T-helper 1 cell (primary cell): ENCODE measurements at places on chromosomes 3 and 15.

DNA sequence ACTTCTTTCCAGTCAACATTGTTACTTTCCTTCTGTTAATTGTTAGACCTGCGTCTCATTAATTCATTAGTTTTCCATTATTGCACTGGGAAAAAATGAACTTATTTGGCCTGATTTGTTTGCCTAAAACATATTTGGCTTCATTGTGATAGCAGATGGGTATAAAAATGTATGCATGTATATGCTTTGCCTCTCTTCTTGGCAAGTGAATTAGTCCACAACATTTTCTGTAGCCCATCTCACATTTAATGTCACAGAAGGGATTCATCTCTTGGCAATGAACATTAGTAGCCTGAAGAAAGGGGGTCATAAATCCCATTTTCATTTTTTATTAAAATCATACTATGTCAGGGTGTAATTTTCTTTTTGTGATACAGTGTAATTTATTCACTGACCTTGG lies 125.2 kb downstream of the TUSC7 start:
- no peak for DNase-seq

- no peak for DNase-seq
These were observed 19.4 kb upstream of the MFSD1 start for GRCh38 chr3:158782283-158782989.

DNA sequence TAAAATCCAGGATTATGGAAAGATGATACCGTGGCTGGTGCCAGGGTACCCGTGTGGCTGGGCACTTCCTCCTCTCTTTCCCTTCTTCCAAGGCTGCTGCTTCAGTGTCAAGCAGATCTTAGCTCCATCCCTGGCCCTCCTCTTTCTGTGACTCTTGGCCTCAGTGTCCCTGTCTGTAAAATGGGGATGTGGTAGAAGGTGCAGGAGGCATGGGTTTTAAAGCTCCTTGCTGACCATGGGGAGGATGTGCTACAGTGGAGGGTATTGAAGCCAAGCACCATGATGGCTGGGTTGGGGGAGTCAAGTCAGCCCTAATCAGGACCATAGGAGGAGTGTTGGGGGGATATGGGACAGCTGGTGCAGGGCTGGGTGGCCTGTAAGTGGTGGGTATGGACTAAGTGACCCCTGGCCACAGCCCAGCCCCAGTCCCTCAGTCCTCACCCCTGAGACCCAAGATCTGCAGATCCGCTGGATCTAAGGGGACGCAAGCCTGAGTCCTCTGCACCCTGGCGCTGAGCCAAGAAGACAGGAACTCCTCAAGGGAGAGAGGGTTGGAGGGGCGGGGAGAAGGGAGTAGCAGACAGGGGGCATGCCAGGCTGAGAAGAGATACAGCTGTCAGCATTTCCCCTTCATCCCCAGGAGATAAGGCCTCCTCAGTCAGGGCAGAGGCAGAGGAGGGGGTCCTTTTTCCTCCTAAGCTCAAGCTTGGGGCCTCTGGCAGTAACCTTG lies 12.0 kb downstream of the PTH1R start:
- DNase-seq: no peak

GRCh38 chr15:89384176-89384604 lies 49.6 kb upstream of the POLG start:
- DNase-seq: no peak

DNA sequence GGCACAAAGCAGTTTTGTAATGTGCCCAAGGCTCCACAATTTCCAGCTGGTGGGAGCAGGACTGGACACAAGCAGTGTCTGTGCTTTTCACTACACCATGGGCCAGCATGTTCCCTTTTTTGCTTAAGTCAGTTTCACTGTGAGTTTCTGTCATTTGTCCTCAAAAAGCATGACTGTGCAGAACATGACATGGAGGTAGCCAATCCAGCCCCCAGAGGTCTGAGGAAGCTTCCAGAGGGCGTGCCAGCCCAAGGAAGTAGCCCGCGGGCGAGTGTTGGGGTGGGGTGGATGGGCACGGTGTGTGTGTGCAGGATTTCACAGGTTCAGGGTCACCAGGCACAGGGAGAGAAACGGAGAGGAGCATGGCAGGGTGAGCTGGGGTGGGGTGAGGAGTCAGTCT lies 8.0 kb upstream of the EEFSEC start:
- no peak for DNase-seq

DNA sequence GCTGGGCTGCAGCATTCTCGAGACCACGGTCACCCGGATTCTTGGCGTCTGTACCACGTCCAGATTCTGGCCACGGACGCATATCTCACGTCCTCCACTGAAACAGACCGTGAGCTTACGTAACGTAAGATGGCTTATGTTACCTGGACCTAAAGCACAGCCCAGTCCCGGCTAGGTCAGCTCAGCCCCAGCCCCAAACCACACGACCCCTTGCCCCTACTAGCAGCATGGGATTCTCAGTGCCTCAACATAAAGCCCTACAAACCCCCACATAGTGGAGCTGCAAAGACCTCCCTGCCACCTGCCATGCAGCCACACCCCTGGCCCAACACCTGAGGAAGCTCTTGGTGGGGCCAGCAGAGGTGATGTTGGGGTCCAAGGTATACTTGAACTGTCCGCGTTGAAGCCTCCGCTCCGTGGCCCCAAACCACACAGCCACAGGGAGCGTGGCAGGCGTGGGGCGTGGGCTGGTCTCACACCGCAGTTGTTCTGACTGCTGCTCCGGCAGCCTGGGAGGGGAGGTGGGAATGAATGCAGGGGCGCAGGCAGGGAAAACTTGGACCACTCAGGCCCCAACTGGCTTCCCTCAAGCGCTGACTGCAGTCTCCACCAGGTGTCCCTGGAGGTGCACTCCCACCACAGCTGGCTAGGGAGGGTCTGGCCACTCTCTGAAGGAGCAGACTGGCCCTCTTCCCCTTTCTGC lies 14.5 kb downstream of the PLXNB1 start:
- DNase-seq: no peak

- no peak for DNase-seq
These were observed 6.0 kb downstream of the SLC6A1 start for GRCh38 chr3:10998542-10998941.

DNA sequence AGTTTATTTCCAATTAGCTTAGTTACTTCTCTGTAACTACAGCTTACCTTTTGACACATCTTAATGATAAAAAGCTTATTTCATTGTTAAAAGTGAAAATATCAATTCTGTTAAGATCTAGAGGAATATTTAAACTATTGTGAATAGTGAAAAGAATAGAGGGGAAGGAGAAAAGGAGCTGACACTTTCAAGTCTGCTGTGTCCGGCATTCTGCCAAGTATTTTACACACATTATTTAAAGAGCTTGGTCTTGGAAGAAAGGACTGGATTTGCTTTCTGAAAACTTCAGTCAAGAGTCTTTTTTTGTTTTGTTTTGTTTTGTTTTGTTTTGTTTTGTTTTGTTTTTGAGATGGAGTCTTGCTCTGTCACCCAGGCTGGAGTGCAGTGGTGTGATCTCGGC lies 34.8 kb downstream of the CCDC80 start:
- no peak for DNase-seq

DNA sequence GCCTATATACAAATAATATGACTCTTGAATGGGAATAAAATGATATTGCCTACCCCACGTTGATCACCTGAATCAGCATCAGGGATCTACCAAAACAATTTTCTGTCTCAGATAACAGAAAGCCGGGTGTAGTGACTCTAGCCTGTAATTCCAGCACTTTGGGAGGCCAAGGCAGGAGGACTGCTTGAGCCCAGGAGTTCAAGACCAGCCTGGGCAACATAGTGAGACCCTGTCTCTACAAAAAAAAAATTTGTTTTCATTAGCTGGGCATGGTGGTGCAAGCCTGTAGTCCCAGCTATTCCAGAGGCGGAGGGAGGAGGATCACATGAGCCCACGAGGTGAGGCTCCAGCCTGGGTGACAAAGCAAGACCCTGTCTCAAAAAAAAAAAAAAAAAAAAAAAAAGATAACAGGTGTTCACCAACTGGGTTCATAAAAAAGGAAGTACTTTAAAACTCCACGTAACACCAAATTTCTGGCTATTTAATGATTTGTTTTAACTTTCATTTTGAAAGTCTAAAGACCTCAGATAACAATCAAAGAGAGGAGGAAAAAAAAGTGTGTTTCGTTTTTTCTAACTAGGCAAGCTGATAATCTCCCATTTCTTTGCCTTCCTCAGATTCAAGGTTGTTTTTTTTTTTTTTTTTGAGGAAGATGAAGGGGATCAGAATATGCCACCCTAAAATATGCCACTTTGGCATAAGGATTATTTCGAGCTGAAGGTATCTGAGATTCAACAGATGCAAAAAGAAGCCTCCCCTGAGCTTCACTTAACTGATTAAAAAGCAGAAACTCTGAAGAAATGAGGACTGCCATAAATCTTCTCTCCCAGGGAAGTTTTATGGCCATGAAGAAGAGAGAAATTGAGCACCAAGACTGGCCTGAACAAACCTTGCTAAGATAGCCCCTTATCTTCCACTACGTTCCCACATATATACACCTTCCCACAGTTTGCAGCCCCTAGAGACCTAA lies 44.1 kb downstream of the TRANK1 start:
- DNase-seq: no peak

DNA sequence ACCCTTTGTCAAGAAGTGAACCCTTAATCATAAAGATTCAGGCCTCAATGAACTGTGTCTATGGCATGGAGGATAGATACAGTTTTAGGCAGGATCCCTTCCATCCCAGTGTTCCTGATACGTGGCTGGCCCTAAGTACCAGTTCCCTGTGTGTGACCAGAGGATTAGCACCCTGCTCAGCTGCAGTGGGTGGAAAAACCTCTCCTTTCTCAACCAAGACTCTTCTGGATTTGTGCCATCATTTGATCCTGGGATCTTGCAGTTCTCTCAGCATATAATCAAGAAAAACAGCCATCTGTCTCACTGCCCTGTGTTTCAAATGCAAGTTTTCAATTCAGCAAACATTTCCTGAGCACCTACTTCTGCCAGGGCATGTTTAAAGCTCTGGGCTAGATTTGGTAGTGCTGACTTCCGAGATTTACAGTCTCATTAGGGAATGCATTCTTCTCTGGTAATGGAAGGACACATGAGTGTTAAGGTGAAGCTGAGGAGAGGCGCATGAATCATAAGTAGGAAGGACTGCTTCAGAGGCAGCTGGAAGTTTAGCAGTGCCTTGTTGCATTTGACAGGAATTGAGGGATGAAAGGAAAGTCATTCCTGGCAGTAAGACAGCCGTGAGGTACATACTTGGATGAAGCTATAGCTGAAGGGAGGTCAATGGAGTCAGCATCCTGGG lies 388.3 kb downstream of the MFSD1 start:
- DNase-seq: no peak

- DNase-seq: no peak
These were observed 76.8 kb upstream of the LRIG1 start for GRCh38 chr3:66577426-66578203.
